ENCODE measurements at places on chromosomes 5 and 9.

- DNase-seq, result no peak
Observed at GRCh38 chr9:68932458-68932857, 81.5 kb downstream of the PRKACG start.

GRCh38 chr5:35954175-35954574, 15.8 kb upstream of the CAPSL start:
- no peak for DNase-seq

GRCh38 chr9:127763918-127764384, 14.5 kb downstream of the SH2D3C start:
- peak; percentile 58 for DNase-seq

DNA sequence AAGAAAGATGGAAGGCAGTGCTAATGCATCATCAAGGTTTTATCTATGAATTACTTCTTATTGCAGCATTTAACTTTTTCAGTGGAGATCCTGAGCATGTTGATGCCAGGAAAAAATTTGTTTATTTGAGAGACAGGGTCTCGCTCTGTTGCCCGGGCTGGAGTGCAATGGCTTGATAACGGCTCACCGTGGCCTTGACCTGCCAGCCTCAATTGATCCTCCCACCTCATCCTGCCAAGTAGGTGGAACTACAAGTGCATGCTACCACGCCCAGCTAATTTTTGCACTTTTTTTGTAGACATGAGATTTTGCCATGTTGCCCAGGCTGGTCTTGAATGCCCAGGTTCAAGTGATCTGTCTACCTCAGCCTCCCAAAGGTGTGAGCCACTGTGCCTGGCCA, 47.2 kb downstream of the AOPEP start:
- no peak for DNase-seq

DNA sequence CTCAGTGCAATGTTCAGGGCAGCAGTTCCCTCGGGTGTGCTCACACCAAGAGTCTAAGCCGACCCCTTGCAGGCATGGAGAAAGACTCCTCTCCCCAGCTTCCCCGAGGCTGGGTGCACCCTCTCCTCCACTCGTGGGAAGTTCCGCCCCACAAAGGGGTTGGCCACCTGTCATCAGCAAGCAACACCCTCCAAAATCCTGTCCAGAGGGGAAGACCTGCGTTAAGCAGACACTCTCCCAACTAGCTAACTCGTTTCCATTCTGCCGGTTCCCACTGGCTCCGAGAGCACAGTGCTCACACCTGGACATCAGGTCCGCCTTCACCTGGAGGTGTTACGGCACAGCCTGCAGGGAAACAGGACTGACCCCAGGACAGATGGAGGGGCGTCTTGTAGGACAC, 117.9 kb upstream of the IRX4 start:
- no peak for DNase-seq

DNA sequence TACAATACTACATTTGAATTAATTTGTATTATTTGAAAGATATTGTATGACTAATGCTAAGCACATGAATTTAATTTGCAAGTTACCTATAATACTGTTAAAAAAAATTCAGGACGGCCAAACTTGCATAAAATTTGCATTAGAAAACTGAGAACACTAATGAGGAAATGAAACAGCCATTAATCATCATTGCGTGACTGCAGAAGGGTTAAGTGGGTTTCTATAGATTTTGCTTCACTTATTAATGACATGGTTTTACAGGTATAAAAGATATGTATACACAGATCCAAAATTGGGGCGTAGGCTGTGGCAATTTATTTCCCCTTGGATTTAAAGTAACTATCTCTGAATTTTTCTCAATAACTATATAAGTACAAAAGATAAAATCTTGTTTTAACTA, 882.6 kb downstream of the PTPRD start:
- no peak for DNase-seq

DNA sequence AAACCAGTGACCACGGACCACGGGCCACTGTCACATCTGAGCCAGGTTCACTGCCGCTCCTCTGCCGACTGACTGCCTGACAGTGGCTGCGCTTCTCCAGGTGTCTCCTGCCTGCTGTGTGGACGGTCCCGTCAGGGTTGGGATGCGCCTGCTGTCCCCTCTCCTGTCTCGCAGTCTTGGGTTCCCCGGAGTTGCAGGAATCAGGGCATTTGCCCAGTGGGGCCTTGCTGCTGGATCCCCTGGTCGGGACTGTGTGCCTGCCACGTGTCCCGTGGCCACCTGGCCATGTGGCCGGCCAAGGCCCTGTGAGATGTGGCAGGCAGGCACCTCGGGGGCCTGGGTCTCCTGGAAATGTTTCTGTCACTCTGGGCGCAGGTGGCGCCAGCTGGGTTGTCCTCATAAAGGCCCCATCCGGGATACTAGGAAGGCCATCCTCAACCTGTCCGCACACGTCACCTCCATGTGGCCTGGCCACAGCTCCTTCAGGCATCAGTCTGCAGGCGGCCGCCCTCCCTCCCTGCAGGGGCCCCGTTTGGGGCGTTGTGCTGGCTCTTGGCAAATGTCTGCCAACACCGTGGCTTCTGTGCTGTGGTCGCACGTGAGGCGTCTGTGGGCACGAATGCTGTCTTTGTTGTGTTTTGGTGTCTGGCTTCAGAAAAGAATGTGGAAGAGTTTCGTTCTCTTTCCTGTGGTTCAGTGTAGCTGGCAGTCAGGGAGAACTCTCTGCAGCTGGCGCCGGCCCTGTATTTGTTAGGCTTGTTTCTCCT, 6.4 kb upstream of the TOR4A start:
- DNase-seq, result peak; percentile 26

GRCh38 chr5:65730910-65731309, 8.9 kb downstream of the NLN start:
- no peak for DNase-seq

- DNase-seq, result peak; percentile 69
Observed at GRCh38 chr5:150146862-150147601, 8.6 kb downstream of the PDGFRB start.

All from right hindlimb (tissue), 1 donor.